Hepatocyte (in vitro differentiated cells): ENCODE measurements at places on chromosomes 6 and 20. TPM values are rescaled to one million over a fixed set of nuclear protein-coding genes. Genes with fewer than 3 reads are reported as not detected.

Gene EPPIN
- total RNA-seq: not detected in 2 replicates

Gene ADTRP
- total RNA-seq: 9.8 and 10.0 TPM in 2 replicates

Gene TPX2
- 22.9 and 23.9 TPM in 2 replicates for total RNA-seq

Gene VSX1
- not detected in 2 replicates for total RNA-seq

Gene GRM1
- 0.08 and 0.17 TPM in 2 replicates for total RNA-seq

Gene MOG
- not detected in 2 replicates for total RNA-seq

Gene GPSM3
- total RNA-seq: 1.8 and 4.3 TPM in 2 replicates

Gene MUC22
- total RNA-seq: 0.03 TPM in 1 of 2 replicates, not detected in the other

Gene ADAM33
- total RNA-seq: 14.8 and 18.9 TPM in 2 replicates

Gene BPIFA3
- not detected in 2 replicates for total RNA-seq

Gene LGSN
- total RNA-seq: 4.1 and 6.1 TPM in 2 replicates

Gene PGBD1
- total RNA-seq: 5.1 and 6.2 TPM in 2 replicates

Gene GPR63
- 6.9 and 7.7 TPM in 2 replicates for total RNA-seq

Gene TMEM74B
- 5.2 and 9.4 TPM in 2 replicates for total RNA-seq

Gene GNMT
- total RNA-seq: 4.4 and 6.5 TPM in 2 replicates
